ENCODE measurements at places on chromosomes 4 and X.

DNA sequence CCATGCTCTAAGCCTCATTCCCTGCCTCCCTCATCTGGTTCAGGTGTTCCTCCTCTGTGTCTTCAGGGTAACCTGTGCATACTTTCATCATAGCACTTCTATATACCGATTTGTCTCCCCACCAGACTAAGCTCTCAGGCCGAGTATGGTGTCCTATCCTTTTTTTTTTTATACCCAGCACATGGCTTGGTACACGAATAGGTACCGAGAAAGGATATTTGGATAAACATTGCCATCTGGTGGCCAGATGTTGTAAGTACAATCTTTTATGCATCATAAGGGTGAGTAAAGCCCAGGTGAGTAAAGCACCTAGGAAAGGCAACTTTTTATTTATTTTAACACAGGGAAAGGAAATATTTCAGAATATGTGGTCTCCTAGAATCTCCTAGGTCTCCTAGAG lies 68.4 kb downstream of the MID2 start:
- DNase-seq, result peak; percentile 11

DNA sequence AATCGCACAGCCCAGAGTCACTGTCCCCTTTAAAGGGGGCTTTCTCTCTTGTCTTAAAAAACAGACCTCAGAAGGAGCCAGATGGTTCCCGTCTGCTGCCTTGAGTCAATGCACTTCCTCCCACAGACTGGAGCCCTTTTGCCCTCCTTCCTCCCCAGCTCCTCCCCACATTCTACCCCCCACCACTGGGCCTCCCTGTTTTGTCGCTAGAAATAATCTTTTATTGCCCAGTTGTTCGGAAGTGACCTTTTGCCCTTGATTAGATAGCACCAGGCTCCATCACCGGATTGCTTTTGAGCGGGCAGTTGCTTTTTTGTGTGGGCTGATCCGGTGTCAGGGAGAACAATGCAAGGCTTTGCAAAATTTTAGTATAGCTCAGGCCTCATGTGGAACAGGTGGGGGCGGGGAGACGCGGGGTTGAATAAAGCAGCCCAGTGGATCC lies 47.7 kb downstream of the SPRY1 start:
- peak; percentile 89 for DNase-seq

DNA sequence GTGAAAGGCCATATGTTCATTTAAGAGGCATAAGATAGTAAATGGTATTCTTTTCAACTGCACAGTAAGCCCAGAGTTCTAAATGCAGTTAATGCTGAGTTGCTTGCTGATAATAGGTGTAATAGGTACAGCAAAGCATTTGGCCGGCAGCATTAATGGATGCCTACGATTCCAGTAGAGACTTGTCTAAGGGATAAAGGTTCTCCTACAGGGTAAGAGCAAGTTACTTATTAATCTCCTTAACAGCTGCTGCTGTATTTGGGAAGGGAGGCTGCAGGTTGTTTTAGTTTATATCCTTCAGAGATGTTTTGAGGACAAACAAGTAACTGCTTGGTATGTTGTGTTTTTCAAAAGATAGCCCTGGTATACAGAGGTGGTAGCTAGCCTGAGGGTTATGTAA lies 16.8 kb downstream of the TSPAN7 start:
- DNase-seq, result no peak

GRCh38 chrX:109125304-109125703 lies 356.6 kb downstream of the GUCY2F start:
- DNase-seq, result no peak

- DNase-seq, result no peak
Measured at GRCh38 chrX:83771664-83772063, 89.3 kb upstream of the CYLC1 start.

- DNase-seq, result no peak
Measured at GRCh38 chrX:18272222-18272621, 51.5 kb upstream of the BEND2 start.
